ENCODE measurements at places on chromosomes 6 and 20.

DNA sequence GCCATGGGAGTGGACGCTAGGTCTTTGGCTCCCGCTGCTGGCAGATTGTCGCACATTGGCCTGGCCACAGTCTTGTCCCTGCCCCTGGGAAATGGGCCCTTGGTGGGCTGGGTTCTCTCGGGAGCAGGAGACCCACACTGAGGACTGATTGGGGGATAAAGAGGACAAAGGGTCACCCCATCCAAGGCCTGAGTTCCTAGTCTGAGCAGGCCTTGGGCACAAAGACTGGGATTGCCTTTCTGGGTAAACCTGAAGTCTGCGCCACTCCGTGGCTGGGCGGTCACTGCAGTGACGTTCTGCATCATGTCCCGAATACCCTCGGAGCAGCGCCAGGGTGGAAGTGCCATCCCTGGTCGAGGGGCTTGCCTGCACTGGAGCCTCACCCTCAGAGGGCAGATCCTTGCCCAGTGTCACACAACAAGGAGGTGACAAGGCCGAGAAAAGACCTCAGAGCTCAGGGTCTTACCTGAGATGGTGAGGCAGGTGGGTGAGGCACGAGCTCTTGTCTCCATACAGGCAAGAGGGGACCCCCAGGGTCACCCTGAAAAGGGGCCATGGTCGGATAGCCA lies 36.1 kb upstream of the ZBP1 start:
- H3K36me3 ChIP-seq = no peaks in the 10 kb centered on the region
- no peak for DNase-seq
- H3K27me3 ChIP-seq = no peaks in the 10 kb centered on the region
- H3K27ac ChIP-seq = no peak overlapping the region

DNA sequence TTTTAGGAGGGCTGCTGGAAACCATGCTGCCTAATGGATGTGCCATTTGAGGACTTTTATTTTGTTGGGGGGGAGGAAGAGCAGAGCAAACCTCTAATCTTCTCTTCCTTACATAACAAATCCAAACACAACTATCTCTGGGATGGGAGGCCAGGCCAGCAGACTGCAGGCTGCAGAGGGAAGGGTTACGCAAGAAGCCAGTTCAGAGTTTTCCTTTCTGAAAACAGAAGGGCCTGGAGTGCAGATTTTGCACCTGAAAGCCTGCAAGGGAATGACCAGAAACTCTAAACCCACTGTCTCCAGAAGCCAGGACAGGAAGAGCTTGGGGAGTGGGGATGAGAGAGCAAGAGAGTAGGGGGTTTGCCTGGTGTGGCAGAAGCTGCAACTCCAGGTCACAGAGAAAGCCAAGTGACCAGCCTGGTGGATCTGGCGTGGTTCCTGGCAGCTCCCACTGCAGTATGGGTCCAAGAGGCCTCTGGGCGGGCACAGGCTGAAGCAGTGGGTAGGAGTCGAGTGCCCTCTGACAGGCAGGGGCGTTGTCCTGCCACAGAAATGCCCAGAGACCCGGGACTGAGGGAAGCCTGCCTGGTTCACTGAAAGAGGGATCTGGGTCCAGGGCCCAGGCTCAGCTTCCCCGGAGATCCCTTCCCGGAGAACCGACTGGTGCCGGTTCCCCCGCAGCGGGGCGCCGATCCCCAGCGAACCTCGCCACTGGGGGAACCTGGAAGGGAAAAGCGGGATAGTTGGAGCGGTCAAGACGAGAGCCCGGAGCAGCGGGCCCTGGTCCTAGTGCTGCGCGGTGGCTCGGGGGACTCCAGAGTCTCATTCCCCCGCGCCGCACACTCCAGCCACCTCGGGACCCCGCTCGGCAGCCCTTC lies 6.7 kb downstream of the MAFB start:
- no peak overlapping the region for H3K27ac ChIP-seq
- no peak overlapping the region for H3K4me3 ChIP-seq
- H3K27me3 ChIP-seq = peaks cover 5% of the 10 kb centered on the region
- peaks cover 8% of the 10 kb centered on the region for H3K4me1 ChIP-seq
- DNase-seq = no peak

GRCh38 chr6:5119090-5119951 lies 34.2 kb downstream of the PPP1R3G start:
- no peaks in the 10 kb centered on the region for H3K27me3 ChIP-seq
- H3K36me3 ChIP-seq = no peaks in the 10 kb centered on the region
- no peak for DNase-seq
- no peak overlapping the region for H3K4me3 ChIP-seq

DNA sequence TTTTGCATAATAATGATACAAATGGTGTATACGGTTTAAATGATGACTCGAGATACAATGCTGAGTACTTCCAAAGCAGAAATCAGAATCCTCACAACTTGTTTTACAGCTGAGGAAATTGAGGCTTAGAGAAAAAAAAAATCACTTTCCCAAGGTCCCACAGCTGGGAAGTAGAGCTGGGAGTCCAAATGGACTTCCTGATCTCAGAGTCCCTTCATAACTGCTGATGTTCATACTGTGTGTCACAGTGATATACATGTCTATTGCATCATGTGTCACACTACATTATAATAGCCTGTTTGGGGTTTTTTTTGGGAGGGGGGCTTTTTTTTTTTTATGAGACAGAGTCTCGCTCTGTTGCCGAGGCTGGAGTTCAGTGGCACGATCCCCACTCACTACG lies 8.5 kb downstream of the HM13 start:
- H3K4me1 ChIP-seq = no peaks in the 10 kb centered on the region
- no peaks in the 10 kb centered on the region for H3K36me3 ChIP-seq
- no peak overlapping the region for H3K4me3 ChIP-seq
- no peaks in the 10 kb centered on the region for H3K27me3 ChIP-seq
- DNase-seq = no peak

DNA sequence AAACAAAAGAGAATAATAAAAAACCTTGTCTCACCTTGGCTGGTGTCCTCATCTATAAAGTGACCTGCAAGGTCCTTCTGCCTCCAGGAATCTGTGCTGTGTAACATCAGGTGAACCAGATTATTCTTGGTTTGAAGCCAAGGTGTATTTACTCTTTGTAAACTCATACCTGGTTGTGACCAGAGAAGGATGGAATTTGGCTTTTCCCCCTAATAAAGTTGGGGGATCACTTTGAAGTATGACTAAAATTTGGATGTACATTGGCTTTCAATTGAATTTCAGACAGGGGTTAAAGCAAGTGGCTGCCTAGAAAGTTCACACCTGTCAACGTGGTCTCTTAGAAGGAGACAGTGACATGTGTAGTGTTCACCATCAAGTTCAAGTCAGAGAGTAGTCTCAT lies 100.1 kb downstream of the SCP2D1 start:
- peaks cover 2% of the 10 kb centered on the region for H3K4me1 ChIP-seq
- H3K27ac ChIP-seq = no peak overlapping the region
- H3K4me3 ChIP-seq = no peak overlapping the region
- no peaks in the 10 kb centered on the region for H3K27me3 ChIP-seq

All from Caco-2 (cell line).